ENCODE measurements at places on chromosomes 5 and 9.

- no peak for DNase-seq
Observed at GRCh38 chr5:80978772-80979317, 18.7 kb downstream of the RASGRF2 start.

GRCh38 chr9:3359048-3359692 lies 166.6 kb downstream of the RFX3 start:
- DNase-seq: no peak

DNA sequence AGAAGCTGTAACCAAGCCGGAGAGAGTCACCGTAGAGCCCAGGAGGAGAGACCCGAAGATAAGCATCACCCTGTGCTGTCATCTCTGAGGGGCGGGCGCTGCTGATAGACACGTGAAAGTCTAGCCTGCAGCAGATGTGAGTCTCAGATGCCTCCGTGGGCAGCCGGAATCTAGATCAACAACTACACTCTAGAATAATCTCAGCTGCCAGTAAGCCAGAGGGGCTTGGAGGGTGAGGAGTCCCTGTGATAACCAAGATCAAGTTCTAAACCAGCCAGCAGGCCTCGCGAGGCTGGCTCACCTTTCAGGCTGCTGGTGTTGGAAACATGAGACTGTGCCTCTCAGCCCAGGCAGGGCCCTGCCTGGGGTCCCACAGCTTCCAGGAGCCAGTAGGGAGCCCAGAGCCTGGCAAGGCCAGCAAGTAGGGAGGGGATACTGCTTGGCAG lies 54.1 kb downstream of the DAPK1 start:
- DNase-seq: no peak

DNA sequence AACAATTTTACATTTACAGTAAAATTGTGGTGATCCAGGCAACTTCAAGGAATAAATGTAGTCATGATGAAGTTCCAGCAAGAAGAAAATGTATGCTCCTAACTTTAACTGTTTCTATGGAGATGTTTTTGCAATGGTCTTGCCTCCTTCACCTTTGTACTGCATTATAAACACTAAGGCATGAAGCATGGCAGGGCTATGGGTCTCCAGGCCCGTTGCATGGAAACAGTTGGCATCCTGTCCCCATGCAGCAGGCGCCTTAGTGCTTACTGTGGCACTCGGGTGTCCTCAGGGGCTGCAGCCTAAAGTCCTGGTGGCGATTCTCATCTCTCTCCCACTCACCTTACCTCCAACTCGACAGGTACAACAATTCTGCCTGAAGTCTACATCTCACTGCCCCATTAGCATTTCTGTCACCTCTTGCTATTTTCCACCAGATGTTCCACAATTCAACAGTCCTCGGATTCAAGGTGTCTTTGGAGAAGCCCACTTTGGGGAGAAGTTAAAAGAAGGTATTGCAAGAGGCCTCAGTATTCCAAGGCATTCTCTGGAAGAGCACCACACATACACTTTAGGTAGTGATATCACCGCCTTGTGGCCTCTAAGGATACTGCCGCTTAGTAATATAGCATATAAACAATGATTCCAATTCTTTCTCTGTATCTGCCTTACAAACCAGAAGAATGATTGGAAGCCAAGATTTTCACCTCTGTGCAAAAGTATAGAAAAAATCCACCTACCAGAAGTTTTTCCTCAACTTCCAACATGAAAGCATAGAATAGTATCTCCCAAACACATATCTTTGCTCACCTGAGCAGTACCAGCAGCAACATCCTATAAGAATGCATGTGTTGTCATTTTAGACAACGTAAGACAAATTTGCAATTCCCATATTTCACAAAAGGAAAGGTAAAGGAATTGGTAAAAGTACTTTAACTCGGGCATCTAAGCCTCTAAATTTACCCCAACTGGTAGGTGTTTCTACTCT lies 5.1 kb downstream of the LIFR start:
- DNase-seq: peak; percentile 69

DNA sequence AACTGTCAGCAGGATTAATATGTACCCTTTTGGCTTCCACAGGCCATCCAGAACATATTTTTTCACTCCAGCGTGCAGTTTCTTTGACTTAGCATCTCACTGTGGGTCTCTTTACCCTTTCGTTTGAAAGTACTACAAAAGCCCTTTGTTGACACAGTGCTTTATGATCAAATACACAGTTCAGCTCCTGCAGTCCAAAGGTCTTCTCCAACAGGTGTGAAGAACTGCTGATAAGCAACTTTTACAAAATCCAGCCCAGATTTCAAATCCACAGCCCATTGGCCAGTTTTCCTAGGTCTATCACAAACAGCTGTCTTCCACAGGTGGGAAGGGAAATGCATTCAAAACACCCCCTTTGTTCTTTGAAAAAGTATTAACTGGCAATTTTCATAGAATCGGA lies 54.8 kb downstream of the MYO10 start:
- DNase-seq: no peak

DNA sequence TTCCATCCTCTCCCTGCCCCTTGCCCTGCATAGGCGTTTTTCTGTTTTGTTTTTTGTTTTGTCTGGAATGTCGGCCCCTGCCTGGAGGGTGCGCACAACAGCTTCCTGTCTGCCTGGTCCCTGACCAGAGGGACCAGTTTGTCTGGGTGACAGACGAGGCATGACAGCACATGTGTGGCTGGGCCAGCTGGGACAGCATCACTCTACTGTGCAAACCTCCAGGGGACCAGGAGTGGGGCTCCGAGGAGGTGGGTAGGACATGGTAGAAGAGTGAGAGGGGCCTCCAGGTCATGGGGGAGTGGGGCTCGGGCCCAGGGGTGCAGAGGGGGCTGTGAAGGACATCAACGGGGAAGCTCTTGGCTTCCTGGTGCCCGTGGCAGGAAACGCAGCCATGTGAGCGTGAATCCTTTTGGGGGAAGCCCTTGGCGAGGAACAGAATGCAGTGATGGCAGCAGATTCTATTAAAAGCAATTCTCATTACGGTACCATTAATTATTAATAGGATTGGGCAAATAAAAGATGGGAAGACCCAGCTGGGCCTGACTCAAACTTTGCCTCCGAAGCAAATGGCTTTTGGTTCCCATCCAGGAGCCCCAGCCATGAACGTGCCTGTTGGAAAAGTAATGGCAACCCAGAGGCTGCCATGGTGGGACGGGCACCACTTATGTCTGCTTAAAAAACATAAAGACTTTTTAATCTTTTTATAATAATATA lies 184.4 kb upstream of the IER5L start:
- no peak for DNase-seq

DNA sequence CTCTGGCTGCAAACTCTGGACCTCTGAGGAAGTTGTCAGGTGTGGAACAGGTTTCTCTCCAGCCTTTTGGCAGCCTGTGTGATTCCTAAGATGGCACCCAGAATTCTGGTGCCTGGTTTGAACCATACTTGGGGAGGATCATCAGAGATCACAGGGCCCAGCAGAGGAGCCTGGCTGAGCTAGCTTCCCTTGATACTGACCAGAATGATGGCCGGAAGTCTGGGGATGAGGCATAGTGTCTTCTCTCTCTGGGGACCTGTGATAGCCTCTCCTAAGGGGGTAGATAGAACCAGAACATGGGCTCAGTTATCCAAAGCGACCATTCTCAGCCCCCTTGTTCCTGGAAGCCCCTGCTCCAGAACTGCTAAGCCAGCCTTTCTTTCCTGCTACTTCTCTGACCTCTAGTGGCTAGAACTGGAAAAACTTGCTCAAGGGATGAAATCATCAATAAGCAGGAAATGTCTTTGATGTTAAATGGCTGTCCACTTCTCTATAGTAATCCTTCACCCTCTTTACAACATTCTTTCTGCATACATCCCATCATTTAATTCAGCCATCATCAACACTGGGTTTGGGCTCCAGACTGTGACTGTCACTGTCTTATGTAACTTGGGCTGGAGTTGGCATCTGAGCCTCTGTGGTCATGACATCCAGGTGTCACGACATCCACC lies 55.1 kb downstream of the C9orf152 start:
- DNase-seq: peak; percentile 39

DNA sequence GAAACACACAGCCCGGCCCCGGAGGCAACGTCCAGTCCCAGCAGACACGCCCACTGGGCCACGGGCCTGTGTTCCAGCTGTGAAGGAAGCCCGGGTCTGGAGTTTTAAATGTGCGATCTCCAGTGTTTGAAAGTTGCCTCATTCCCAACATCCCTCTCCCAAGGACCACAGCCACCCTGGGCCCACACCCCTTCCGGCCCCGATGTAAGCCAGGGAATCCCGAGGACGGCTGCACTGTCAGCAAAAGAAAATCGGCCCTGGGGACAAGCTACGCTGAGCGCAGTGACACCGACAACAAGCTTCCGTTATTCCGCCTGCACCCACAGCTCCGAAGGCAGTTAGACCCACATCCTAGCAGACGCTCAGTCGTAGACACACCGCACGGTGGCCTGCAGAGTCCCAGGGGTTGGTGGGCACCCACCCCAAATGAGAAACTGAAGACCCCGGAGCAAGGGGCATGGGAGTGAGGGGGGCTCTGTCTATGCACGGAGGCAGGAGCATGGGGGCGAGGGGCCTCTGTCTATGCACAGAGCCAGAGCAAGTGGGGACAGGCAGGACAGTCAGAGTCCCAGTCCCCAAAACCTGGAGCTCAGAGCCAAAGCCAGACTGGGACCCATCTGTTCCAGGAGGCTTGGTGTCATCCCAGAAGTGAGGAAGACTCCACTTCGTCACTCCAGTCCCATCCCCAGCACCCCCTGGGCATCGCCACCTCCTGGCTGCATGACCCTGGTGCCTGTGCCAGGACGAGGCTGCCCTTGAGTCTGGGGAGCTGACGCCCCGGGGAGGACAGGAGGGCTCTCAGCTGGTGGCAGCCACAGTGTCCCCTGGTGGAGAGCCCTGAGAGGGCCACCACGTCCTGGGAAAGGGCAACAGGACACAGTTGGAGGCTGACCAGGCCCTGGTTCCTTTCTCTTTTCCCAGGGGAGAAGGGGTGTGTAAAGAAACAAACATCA lies 23.4 kb downstream of the GLT6D1 start:
- no peak for DNase-seq

- no peak for DNase-seq
Observed at GRCh38 chr5:72697622-72698021, 118.8 kb upstream of the TNPO1 start.

- no peak for DNase-seq
Observed at GRCh38 chr5:1780614-1780930, 19.1 kb downstream of the MRPL36 start.

- no peak for DNase-seq
Observed at GRCh38 chr9:105385381-105385985, 62.4 kb upstream of the FSD1L start.

GRCh38 chr5:139642891-139643871 lies 5.0 kb upstream of the CXXC5 start:
- DNase-seq: no peak

DNA sequence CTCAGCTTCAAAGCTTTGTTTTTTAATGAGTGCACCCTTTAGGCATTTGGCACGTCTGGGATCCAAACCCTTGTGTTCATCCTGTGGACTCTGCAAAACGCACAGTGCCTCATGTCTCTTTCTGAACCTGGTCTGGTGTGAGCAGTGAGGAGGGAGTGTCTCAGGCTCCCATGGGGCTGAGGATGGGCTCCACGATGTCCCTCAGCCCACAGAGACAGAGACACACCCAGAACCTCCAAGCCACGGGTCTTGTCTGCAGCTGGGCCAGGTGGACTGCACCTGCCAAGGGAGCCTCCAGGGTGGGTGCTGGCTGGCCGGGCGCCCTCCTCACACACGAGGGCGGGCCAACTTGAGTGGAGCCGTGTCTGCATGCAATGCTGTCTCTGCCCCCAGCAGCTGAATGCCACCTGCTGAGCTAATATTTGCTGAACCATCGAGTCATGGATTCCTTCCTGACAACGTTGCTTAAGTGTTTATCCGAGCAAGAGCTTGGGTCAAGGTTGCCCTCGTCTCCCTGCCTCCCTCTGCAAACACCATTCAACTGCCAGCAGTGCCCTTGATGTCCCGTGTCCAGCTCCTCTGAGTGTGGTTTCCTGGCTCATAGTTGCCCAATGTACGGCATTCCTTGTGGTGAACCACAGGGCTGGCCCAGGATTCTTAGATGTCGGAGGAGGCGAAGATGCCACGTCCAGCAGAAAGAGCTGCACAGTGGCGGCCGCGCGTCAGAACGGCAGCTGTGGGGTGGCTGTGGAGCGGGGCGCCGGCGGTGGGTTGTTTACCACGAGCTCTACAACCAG lies 31.4 kb upstream of the LPCAT1 start:
- peak; percentile 72 for DNase-seq

GRCh38 chr9:112520656-112521055 lies 34.0 kb downstream of the KIAA1958 start:
- no peak for DNase-seq

DNA sequence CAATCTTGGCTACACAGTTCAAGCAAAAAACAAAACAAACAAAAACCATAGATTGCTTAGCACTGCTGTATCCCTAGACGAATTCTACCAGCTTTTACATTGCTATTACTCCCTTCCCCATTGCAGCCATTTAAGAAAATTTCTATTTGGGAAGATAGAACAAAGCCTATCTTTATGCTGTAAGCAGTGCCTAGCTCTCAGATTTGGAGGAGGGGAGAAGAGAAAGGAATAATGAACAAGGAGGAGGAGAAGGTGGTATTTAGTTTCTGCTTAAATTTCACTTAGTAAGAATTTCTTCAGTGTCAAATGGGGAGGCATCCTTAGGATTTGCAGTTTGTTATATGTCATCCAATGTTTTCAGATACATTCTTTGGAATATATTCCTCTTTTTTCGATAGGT lies 16.2 kb upstream of the TLE1 start:
- no peak for DNase-seq

- DNase-seq: no peak
Observed at GRCh38 chr9:116027951-116028350, 125.6 kb upstream of the PAPPA start.

GRCh38 chr9:120281665-120282064 lies 298.3 kb downstream of the CDK5RAP2 start:
- no peak for DNase-seq

GRCh38 chr5:159442206-159442850 lies 112.0 kb upstream of the IL12B start:
- no peak for DNase-seq

GRCh38 chr5:118336468-118336867 lies 651.9 kb downstream of the DTWD2 start:
- DNase-seq: no peak

DNA sequence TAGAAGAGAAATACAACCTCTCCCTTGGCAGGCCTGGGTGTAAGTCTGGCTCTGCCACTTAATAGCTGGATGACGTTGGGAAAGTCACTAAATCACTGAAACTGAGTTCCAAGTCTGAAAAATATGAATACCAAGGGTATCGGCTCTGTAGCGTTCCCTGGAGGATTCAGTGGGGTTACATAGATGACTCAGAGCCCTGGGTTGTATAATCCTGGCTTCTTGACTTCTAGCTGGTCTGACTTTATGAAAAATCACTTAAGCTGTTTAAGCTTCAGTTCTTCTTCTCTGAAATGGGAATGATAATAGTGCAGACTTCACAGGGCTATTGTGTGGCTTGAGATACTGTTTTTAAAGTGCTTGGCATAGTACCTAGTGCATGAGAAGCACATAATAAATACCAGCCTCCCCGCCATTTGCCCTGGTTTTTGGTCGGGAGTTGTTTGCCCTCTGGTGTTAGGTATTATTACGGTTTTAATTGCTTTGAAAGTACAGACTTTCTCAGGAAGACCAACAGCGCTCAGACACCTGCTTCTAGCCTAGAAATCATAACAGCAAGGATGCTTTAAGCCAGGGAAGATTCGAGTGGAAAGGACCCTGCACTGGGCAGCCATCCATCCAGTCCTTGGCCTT lies 43.0 kb downstream of the CYFIP2 start:
- no peak for DNase-seq

All from NCI-H1105 treated with DMSO at 0.1 percent for 48 hours (cell line).